Right hindlimb (tissue), 1 donor: ENCODE measurements at places on chromosomes 3 and 15.

GRCh38 chr3:71438904-71439303, 144.6 kb downstream of the FOXP1 start:
- no peak for DNase-seq

DNA sequence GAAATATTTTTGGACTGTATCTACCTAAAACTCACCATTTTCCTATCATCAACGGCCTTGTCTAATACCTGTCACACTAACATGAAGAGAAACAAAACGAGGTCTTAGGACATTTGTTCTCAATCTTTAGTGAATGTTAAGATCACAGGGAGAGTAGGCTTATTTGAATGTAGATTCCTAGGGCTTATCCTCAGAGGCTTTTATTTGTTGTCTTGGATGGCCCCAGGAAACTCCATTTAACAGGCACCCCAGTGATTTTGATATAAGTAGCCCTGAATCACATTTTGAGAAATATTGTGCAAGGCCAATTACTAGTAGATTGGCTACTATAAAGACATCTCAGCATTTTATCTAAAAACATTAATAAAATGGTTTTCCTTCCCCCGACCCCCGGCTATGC, 367.4 kb downstream of the GAP43 start:
- no peak for DNase-seq

DNA sequence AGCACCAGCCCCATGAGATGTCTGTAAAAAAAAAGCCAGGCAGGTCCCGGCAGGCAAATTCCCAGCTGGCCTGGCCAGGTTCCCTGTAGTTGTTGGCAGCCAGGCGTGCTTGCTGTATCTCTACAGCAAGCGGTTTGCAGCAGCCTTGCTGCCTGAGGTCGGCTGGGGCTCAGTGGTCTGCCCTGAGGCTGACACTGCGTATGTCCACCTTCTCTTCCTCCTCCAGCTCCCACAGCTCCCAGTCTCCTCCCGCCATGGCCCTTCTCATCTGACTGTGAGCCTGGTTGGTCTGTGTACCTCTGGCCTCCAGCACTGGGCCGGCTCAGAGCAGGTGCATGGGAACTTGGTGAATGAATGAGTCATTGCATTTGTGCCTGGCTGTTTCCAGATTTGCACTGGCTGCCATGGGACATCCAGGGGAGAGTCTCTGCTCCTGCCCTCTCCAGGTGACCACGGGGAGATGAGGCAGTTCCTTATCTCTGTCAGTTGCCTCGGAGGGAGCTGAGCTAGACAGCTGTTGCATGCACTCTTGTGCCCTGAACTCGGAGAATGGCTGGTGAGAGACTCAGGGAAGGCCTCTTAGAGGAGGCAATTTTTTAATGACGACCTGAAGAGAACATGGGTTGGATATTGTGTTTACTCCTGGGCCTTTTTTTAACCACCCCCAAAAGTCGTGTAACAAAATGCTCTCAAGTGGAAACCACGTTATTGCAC, 43.0 kb downstream of the SPSB4 start:
- DNase-seq, result peak; percentile 78

- no peak for DNase-seq
Measured at GRCh38 chr3:125386811-125387210, 11.7 kb upstream of the ZNF148 start.

- DNase-seq, result no peak
Measured at GRCh38 chr3:195208183-195208582, 62.8 kb downstream of the XXYLT1 start.

DNA sequence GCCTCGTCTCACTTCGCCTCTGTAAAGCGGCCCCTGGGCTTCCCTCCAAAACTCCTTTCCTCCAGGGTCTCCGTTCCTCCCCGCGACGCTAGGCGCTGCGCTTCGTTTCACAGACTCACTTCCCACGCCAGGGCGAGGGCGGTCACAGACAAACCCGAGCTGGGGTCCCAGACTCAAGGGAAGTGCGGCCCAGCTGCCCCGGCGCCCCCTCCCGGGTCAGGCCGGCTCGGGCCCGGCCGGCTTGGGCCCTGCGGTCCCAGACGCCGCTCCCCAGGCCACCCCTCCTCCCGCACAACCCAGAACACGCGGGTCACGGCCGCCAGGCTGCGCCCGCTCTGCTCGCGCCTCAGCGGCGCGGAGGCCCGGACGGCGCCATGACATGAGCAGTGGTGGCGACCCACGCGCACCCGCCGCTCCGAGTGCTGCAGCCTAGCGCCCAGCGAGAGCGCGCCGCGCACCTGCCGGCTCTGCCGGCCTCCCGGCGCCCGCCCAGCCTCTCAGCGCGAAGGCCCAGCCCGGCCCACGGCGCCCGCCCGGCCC, 547 bp downstream of the NUP210 start:
- DNase-seq, result peak; percentile 52

DNA sequence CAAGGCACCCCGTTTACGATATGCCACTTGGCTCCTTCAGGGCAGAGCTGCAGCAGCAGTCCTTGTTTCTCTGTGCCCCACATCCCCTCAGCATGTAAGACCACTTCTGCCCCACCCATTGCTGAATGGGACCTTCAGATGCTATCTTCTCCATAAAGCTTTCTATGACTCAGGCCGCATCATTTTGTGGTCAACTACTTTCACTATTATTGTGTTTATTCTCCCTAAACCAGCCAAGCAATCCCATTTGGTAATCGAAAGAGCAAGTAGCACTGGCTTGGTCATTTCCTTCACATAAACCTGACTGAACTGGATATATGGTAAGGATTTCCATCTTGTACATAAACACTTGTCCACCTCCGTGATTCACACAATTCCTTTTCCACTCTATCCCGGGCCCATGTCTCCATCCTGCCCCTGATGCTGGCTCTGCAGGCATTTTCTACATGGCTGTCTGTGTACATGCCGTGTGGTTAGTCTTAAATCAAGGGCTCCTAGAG, 25.7 kb downstream of the LIPC start:
- no peak for DNase-seq

- DNase-seq, result no peak
Measured at GRCh38 chr3:32009101-32009500, 27.6 kb downstream of the ZNF860 start.

GRCh38 chr15:46312133-46312740, 677.4 kb downstream of the SQOR start:
- peak; percentile 73 for DNase-seq

- DNase-seq, result no peak
Measured at GRCh38 chr3:52137311-52137710, 16.9 kb downstream of the POC1A start.

GRCh38 chr3:150237490-150237889, 170.6 kb upstream of the TSC22D2 start:
- DNase-seq, result no peak

DNA sequence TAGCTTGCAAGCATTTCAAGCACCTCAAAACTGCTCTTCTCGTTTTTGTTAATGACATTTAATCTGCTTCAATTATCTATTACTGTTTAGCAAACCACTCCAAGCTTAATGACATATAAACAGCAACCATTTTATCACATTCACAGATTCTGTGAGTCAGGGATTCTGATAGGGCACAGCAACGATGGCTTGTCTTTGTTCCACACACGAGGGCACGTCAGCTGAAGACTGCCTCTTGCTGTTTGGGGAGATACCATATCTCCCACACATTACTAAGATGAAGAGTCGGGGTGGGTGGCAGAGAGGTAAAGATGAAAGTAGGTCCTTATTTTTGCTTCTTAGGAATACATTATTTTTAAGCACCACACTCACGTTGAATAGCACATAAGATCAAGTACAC, 19.3 kb downstream of the CPOX start:
- no peak for DNase-seq

DNA sequence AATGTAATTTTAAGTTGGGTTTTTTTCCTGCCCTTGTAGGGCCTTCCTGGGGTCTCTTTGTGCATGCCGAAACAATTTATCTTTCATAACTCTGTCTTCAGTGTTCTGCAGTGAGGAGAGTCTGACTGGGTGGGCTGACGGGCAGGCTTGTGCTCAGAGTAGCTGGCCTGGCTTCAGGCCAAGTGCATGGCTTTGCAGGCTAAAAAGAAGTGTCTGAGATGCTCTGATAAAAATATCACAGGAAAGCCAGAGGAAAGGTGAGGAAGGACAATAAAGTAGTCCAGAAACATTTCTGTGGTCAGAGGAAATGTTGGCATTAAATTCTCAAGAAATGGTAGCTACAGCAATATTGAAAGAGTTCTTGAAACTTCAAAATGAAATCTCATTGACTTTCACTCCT, 25.5 kb downstream of the ST3GAL6 start:
- no peak for DNase-seq

GRCh38 chr3:196971094-196971698, 2.6 kb upstream of the PIGZ start:
- DNase-seq, result no peak

DNA sequence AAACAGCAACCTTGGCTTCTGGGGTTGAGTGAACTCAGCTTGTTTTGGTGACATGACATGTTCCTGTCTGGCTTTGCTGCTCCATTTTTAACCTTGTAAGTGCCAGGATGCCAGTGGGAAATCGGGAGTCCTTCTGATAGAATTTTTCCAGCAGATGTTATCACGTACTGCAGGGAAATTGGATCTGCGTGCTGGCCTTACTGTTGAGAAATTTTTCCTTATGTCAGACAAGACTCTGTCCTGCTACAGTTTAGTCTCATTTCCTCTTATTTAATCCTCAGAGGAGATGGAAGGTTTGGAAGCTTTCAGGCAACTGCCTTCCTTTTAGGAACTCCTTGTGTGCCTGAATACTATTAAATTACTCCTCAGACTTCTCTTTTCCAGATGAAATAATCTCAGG, 80.6 kb downstream of the PGPEP1L start:
- DNase-seq, result no peak

DNA sequence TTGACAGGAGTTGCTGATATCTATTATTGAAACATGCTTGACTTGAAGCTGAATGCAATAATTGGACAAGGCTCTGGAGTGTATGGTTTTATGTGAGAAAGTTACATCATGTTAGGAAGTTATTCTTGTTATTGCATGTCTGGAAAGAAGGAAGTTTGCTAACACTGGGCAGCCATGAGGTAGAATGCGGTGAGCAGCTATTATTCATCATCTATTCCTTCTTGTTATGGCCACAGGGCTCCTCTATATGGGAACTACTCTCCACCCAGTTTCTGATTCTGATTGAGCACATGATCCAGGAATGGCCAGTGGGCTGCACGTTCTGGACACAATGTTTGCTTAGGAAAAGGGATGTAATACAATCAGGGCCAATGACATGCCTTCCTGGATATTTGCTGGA, 37.8 kb upstream of the SCN5A start:
- DNase-seq, result no peak

DNA sequence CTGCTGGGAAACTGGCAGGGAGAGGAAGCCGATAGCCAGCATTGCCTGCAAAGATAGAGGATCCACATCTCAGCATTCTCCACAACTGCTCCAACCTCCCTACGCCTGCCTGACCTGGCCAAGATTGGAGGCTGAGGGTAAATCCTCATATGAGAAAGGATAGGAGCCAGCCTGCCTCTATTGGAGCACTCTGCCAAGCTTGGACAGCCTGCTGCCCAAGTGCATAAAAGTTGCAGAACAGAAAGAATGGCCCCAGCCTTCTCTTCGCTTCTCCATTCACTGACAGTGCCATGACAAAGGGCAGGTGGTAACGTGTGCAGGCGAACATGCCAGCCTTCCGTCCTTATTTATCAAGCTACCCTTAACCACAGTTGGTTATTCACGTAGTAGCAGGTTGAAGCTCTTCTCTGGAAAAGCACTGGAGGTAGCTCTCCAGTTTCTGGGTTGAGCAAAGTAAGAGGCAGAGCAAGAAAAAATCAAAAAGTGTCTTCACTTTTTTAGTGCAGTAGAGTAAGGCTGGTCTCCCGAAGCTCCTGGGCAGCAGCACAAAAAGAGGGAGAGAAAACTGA, 4.3 kb downstream of the BMF start:
- no peak for DNase-seq

- no peak for DNase-seq
Measured at GRCh38 chr3:141236361-141236760, 4.7 kb downstream of the PXYLP1 start.

DNA sequence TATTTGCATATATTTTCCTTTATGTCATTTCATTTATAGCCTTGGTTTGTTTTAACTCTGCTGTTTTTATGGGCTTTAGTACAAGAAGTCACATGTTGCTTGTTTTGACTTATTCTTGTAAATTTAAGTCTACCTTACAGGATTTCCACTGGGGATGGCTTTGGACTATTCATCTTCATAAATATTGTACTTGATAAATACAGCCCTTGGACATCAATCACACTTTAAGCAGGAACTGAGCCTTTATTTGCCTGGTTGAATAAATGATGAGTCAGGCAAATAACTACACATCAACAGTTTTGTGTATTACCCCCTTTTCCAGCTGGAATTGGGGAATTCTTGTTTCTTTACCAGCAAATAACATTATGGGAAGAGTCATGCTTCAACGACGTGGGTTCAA, 286.0 kb downstream of the CNTN3 start:
- no peak for DNase-seq

- DNase-seq, result peak; percentile 46
Measured at GRCh38 chr3:156659260-156659659, 15.1 kb upstream of the TIPARP start.

DNA sequence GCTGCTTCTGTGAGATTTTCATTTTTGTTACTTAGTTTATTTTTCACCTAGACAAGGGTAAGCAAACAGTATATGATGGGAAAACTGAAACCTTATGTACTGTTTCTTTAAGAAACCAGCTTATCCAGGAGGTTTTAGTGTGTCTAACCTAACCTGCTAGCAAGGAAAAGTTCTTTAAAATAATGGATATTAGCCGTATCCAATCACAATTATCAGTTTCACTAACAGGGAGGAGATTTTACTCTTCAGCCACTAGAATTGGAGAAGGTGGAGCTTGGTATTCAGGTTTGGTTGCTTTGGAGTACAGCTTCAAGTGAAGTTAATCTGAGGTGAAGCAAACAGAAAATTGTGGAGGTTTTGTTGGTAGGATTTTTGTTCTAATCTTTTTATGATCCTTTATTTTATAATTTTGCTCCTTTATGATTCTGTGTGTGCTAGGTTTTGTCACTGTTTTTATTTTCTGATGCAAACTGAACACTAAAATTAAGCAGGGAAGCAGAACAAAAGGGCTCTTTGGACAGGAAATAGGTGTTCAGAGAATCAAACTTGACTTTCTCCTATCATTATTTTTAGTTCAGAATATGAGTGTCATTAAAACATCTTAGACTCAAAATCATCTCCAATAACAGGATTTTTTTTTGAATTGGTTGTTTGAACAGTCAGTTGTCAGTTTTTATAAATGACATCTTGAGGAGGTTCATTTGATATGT, 13.0 kb downstream of the ZFAND6 start:
- DNase-seq, result no peak
